ENCODE measurements at places on chromosomes 7 and 10.

DNA sequence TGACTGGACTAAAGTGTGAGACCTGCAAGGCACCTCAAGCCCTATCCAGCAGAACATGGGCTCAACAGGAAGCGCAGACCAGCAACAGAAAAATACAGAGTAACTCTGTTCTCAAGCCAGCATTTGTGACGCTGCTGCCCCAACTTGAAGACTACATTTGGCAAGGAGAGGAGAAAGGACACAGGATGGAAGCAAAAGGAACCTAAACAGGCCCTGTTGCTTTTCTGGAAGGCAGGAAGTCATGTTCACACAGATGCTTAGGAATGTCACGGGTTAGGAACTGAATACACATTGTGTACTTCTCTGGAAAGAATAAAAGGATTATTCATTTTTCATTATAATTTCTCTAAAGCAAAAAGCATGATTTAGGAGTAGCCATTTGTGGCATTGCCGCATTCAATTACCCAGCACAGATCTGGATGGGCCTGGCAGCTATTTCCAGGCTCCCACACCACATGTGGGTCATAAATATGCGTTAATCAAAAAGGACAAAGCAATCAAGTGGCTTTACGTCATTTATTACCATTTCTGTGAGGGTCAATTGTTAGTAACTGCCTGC, 19.8 kb upstream of the TOMM7 start:
- DNase-seq: no peak

DNA sequence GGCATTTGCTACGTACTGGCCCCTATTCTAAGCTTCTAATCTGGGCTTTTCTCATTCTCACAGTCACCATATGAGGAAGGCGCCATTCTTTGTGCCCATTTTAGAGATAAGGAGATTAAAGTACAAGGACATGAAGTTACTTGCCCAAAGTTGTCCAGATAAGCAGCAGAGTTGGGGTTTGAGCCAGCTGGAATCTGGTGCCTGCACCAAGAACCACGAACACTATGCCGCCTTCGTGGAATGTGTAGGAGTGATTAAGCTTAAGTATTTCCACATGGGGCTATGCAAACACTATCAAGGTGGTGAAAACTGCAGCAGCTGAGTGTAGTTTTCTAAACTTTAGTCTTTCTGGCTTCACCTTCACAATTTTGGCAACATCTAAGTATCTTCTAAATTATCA, 342.7 kb upstream of the ETV1 start:
- no peak for DNase-seq

DNA sequence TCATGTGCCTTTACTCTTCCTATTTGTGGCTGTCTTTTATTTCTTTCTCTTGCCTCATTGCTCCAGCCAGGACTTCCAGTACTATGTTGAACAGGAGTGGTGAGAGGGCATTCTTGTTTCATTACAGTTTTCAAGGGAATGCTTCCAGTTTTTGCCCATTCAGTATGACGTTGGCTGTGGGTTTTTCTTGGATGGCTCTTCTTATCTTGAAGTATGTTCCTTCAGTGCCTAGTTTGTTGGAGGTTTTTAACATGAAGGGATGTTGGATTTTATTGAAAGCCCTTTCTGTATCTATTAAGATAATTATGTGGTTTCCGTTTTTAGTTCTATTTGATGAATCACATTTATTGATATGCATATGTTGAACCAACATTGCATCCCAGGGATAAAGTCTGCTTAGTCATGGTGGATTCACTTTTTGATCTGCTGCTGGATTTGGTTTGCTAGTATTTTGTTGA, 96.8 kb downstream of the GLCCI1 start:
- no peak for DNase-seq

GRCh38 chr7:79403451-79403850, 50.0 kb downstream of the MAGI2 start:
- DNase-seq: no peak

DNA sequence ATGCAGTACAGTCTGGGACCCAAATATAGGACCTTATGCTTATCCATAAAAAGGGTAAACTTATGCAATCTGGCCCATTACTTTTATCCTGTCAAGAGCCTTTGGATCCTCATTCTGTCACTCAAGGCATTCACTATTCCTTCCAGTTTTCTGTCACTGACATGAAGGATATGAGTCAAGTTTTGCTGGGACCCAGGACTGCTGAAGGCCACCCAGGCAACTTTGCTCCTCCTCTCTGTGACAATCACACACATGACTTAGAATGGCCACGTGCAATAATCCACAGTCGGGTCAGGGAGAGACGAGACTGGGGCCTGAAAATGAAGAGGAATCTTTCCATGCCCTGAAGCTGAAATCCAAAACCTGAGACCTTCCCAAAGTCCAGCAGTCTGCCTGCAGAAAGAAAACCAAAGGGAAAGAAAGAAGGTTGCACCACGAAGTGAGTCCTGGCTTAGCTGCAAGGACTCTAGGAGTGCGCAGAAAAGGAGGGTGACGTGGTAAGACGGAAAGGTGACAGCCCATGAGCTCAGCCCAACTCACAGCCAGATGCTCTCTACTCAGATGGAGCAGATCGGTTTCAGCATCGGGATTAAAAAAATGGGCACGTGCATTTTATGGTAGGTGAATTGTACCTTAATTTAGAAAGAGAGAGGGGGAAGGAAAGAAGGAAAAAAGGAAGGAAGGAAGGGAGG, 67.2 kb downstream of the VOPP1 start:
- no peak for DNase-seq

DNA sequence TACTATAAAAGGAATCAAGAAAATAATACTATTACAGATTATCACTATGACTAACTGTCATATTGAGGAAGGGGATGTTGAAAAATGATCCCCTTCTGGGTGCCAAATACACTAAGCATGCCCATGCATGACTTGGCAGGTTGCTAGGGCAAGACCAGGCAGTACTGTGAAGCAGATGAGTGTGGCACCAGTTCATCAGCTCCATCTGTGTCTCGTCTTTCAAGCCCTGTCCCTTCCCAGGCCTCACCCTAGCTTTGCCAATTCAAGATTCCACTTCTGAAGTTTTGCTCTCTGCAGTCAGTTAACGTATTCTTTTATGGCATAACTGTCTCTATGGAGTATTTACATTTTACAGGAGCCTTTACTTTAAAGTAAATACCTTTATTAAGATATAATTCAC, 135.6 kb upstream of the HPS1 start:
- DNase-seq: no peak

- DNase-seq: no peak
These were observed 55.0 kb downstream of the PIK3AP1 start for GRCh38 chr10:96665306-96665705.

GRCh38 chr10:75208181-75208580, 2.4 kb upstream of the VDAC2 start:
- no peak for DNase-seq

- no peak for DNase-seq
These were observed 124.7 kb upstream of the CARD11 start for GRCh38 chr7:3168370-3168769.

- DNase-seq: peak; percentile 39
These were observed 11.7 kb downstream of the EPHB6 start for GRCh38 chr7:142866361-142867096.

GRCh38 chr7:32218741-32219288, 148.6 kb upstream of the PDE1C start:
- DNase-seq: no peak

Measured in adrenal gland (tissue), 19 donors.